ENCODE measurements at places on chromosomes 6 and 20.

DNA sequence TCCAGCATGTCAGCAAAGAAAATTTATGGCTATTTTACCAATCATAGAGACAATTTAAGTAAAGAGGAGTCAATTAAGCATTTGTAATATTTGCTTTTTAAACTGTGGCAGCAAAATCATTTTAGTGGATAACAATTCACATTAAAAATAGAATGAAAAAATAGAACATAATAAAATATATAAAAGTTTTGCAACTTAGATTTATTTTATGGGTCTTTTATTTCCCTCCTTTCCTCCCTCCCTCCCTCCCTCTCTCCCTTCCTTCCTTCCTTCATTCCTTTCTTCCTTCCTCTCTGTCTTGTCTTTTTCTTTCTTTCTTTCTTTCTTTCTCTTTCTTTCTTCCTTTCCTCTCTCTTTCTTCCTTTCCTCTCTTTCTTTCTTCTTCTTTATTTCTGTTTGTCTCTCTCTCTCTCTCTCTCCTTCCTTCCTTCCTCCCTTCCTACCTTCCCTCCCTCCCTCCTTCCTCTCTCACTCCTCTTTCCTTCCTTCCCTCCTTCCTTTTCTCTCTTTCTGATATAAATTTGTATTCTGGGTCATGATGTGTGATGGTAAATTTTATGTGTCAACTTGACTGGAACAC, 610.9 kb upstream of the CITED2 start:
- no peak for DNase-seq

GRCh38 chr6:82333781-82334180, 29.8 kb upstream of the TPBG start:
- DNase-seq = no peak

DNA sequence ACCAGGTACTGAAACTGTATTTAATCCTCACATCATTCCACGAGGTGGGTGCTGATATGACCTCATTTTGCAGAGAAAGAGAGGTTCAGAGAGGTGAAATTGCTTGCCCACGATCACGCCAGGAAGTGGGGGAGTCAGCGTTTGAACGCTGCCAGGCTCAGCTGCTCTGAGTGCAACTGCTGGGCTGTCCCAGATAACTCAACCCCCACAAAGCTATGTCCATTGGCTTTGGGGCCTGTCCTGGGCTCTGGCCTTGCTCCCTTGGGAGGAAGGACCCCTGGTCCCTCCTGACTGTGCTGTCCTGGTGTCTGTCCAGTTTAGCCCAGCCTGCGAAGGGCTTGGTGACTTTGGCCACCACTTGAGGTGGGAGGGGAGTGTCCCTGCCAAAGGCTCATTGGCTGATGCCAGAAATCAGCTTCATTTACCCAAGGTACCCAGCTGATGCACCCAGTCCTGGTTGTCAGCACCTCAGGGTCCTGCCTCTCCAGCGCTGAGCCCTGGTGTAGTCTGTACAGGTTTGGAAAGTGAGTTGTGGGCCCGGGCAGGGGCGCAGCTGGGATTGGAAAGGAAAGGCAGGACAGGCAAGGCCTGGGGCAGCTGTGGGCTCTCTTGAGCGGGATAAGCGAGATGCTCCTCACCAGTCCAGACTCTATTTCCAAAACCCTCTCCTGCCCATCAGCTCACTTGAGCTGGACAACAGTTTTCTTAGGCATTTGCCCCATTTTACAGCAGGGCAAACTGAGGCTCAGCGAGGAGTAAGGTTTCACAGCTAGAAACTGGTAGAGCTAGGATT, 38.5 kb downstream of the SUN5 start:
- DNase-seq = no peak

DNA sequence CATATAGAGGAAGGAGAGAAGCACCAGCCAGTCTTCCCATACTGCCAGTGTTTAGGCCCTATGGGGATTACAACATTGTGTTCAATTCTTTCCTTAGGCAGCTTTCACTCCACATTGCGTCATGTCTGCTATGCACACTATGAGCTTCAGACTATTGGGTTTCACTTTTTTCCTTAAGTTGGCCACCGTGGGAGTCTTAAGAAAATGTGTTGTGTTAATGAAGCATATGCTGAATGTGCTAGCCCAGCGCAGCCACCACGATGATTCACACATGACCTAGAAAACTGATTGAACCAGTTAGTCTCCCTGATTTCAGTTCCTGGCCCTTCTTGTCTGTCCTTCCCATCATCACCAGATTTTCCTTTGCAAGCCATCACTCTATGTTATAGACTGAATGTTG, 21.5 kb downstream of the TUBB2B start:
- DNase-seq = no peak

- no peak for DNase-seq
Measured at GRCh38 chr6:129242546-129242945, 359.6 kb downstream of the LAMA2 start.

DNA sequence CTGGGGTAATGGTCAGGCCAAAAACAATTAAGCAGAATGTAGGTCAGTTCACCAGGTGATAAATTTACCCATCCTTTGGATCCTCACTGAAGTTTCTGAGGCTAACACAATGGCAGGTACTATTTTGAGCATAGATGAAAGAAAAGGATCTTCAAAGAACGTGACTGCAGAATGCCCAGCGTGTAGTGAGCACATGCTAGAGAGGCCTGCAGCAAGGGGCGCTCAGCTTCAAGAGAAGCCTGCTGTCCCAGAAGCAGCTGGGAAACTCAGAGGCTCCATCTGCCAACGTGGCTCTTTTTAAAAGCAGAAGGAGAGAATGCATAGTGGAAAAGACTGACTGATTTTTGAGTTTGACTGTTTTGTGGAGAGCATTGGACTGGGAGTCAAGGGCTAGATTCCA, 57.4 kb downstream of the CD83 start:
- no peak for DNase-seq

- no peak for DNase-seq
Measured at GRCh38 chr6:14107711-14108494, 9.7 kb upstream of the CD83 start.

- DNase-seq = no peak
Measured at GRCh38 chr20:57685146-57685758, 24.6 kb downstream of the PMEPA1 start.

GRCh38 chr6:163926642-163927041, 512.1 kb downstream of the QKI start:
- no peak for DNase-seq

- no peak for DNase-seq
Measured at GRCh38 chr6:53062169-53062539, 3.0 kb upstream of the FBXO9 start.

Measured in stimulated activated CD4-positive, alpha-beta T cell treated with anti-CD3 and anti-CD28 coated beads, Interleukin-1b, Interleukin-23, amount 100 ng/mL, for 48 hours (primary cell).